GM19239 (cell line): ENCODE measurements at places on chromosomes 11 and 22.

- DNase-seq: no peak
Observed at GRCh38 chr22:29117799-29118477, 45.1 kb downstream of the KREMEN1 start.

DNA sequence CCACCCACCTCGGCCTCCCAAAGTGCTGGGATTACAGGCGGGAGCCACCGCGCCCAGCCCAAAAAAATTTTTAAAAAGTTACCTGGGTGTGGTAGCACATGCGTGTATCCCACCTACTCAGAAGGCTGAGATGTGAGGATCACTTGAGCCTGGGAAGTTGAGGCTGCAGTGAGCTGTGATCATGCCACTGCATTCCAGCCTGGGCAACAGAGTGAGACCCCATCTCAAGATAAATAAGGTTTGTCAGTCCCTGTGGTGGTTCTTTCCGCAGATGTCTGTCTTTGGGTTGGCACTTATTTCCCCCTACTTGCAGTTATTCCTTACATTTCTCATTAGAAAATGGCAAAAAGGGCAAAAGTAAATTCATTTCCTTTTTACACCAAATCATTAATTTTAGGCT, 8.0 kb downstream of the MARK2 start:
- DNase-seq: no peak

DNA sequence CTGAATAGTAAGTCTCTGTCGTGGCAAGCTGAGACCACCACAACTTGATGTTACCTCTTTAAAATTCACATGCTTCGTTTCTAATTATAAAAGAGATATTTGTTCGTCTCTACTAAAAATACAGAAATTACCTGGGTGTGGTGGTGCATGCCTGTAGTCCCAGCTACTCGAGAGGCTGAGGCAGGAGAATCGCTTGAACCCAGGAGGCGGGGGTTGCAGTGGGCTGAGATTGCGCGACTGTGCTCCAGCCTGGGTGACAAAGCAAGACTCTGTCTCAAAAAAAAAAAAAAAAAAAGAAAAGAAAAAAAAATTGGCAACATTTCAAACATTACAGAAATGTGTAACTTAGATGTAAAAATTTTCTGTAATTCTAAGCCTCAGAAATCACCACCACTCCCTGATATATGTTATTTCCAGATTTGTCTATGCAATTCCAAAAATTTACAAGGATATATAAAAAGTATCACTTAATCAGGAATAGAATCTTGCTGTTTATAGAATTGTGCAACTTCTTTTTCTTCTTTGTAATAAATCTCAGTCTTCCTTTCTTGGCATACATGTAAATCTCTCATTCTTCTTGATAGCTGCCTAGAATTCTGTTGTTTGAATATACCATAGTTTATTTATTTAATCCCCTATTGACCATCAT, 37.3 kb downstream of the C11orf96 start:
- no peak for DNase-seq

DNA sequence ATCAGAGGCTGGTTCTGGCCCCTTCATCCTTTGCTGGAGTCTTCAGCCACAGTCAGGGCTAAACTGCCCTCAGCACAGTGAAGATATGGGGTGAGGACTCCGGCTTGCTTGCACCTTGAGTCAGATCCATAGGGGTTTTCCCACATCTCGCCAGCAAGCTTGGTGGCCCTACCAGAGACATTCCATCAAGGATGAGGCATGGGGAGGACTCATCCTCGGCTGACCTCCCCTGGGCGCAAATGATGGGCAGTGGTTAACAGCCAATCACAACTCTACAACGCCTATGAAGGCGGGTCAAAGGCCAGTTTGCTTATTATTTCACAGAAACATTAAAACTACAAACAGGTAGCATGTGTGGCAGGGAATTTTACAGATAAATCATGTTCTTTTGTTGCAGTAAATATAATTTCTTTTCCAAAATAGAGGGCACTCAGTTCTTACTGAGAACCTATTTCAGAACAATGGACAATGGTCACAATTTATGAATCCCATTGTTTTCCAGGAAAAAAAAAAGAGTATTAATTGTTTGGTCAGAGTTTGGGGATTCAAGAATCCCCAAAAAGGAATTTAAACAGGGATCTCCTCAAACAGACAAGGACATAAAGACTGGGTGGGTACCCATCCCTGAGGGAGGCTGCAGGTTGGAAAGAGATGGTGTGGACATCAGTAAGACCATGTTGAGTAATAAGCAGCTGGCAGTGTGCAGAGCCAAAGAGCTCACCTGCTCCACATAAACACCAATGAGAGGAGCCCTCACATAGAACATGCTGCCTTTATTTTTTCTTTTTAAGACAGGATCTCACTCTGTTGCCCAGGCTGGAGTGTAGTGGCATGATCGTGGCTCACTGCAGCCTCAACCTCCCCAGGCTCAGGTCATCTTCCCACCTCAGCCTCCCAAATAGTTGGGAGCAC, 14.8 kb downstream of the PLAAT3 start:
- DNase-seq: no peak

DNA sequence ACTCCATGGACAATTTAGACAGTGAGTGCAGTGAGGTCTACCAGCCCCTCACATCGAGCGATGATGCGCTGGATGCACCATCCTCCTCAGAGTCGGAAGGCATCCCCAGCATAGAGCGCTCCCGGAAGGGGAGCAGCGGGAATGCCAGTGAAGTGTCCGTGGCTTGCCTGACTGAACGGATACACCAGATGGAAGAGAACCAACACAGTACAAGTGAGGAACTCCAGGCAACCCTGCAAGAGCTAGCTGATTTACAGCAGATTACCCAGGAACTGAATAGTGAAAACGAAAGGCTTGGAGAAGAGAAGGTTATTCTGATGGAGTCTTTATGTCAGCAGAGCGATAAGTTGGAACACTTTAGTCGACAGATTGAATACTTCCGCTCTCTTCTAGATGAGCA, 51.4 kb downstream of the SPECC1L start:
- no peak for DNase-seq

DNA sequence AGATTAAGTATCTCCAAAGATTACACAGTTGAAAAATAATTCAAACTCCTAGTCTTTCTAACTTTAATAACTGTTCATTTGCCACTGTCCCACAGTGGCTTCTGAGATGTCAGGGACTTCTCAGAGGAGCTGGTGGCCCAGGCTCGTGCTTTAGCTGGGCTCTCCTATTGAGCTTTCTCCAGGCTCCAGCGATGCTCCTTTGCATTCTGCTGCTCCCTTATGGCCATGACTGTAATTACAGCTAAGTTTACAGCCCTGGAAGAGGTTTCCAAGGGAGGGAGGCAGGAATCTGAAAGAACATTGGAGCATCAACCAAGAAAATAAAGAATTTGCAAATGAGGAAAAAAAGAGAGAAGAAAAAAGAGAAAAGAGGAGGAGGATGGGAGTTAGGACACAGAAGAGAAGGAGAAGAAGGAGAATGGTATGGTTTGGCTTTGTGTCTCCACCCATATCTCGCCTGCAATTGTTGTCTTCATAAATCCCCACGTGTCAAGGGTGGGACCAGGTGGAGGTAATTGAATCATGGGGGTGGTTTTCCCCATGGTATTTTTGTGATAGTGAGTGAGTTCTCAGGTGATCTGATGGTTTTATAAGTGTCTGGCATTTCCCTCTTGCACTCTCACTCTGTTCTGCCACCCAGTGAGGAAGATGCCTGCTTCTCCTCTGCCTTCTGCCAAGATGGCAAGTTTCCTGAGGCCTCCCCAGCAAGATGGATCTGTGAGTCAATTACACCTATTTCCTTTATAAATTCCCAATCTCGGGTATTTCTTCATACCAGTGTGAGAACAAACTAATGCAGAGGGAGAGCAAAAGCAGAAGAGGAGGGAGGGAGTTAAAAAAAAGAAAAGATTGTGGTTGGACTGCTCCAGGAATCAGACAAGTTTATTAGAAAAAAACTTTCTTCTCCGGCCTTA, 857.0 kb downstream of the KCNA4 start:
- DNase-seq: peak; percentile 1

- DNase-seq: no peak
Observed at GRCh38 chr11:101912823-101913284, 2.0 kb upstream of the CEP126 start.

- no peak for DNase-seq
Observed at GRCh38 chr11:92253421-92253820, 28.8 kb downstream of the FAT3 start.

DNA sequence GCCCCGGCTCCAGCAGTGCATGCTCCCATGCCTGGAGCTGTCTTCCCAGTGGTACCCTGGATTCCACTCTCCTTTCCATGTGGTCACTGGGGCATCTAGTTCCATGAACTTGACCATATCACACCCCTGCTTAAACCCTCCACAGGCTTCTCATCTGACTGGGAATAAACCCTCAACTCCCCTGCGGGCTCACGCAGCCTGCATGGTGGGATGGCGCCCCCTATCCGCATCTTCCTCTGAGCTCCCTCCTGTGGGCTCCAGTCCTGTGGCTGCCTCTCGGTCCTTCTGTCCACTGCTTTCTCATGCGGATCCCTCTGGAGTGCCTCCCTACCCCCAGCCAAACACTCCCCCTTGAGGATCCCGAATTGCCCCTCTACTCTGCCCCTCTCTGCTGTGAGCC, 41.4 kb upstream of the TTLL12 start:
- DNase-seq: no peak

DNA sequence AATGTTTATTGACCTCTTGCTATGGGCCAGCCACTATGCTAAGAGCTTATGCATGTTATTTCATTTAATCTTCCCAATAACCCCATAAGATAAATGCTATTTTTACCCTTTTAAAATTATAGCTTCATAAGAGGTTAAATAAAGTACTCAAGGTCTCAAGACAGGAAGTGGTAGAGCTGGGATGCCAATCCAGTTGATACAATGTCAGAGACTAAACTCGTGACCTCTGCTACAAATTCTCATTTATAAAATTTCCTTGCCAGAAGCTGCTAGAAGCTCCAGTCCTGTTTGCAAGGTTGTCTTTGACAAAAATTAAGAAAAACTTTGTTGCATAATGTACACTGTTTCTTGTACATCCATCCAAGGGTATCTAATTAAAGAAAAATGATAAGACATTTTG, 265.9 kb upstream of the MPPED2 start:
- DNase-seq: no peak

- DNase-seq: no peak
Observed at GRCh38 chr22:48944751-48945620, 882.7 kb downstream of the BRD1 start.

GRCh38 chr11:25824688-25825087, 507.2 kb upstream of the ANO3 start:
- DNase-seq: no peak

DNA sequence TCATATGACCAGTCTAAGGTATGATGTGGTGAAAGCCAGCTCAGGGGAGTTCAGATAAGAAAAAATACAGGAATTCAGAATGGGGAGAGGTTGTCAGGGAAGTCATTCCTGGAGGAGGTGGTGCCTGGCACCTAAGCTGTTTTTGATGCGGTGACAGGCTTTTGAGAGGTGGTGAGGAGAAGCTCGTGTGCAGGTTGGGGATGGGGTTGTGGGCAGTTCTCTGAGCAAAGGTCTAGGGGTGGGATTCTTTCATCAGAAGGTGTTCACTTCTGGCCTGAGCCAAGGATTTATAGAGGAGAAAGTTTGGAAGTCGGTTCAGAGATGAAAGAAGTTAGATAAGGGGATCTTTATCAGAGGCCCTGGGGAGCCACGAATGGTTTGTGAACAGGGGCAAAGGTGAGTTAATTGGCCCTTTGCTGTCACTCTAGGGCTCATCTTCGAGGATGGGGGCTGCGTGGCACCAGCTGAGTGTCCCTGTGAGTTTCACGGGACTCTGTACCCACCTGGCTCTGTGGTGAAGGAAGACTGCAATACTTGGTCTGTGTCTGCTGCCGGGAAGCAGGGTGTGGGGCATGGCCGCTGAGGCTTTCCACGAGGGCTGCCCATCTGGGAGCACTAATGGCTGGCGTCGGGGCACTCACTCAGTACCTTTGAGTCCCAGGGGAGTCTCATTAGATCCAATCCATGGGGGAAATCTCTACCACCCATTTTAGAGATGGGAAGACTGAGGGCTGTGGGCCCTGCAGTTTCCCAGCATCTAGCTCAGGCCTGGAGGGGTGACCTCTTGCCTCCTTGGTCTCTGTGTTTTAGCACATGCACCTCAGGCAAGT, 13.4 kb downstream of the OTOG start:
- no peak for DNase-seq

GRCh38 chr11:119608781-119609180, 120.2 kb downstream of the NECTIN1 start:
- no peak for DNase-seq

GRCh38 chr11:18270102-18270501, 4.0 kb downstream of the SAA1 start:
- DNase-seq: no peak

DNA sequence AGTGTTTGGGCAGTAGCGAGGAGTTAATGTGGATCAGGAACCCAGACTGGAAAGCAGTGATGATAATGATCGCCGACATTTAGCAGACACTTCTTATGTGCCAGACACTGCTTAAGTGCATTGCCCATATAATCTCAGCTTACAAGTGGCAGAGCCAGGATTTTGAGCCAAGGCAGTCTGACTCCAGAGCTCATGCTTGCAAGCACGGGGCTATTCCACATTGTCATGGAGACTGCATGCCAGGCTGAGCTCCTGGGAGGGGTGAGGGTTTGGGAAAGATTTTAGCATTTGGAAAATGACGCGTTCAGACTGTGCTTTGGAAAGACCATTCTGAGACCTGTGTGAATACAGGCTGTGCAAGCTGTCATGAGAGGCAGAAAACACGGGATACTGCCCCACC, 302.7 kb downstream of the DDX10 start:
- no peak for DNase-seq

DNA sequence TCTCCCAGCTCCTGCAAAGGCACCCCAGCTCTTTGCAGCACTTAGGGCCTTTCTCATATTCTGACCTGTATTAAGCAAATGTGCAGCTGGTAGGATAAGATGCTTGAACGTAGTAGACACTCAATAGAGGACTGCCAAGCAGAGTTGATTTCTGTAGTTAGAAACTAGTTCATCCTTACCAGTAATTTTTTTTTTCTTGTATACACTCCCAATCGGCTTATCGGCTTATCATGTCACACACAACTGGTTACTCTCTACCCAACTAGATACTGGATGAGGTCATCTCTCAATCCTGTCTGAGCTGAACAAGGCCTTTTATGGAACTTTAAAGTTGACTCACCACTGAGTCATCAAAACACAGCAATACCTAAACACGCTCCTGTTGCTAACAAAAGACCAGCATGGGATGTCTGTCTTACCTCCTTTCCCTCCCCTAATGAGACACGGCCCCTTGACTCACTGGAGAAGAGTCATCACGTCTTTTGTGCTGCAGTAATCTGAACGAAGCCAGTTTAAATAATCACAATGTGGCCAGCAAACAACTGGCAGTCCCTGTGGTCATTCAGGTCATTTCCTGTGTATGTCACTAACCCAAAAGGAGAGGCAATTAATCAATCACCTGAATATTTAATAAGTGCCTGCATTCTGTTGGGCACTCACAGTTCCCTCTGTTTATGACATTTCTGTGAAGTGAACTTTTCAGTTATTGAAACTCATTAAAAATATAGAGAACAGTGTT, 7.5 kb upstream of the WEE1 start:
- DNase-seq: peak; percentile 22

DNA sequence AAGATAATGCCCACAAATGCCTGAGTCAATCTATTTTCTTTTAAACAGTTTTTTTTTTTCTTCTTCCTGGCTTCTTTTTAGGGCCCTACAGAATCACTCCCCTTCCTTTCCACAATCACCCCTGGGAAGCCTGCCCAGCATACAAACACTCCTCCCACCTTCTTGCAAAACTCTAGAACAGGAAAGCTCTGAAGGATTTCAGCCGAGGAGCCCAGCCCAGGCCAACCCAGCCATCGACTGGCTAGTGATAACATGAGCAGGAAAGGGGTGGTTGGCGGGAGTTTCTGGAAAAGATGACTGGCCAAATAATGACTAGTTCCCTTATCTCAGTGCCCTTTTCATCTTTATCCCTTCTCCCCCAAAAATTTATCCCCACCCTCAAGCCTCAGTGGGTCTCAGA, 68.2 kb downstream of the USP35 start:
- no peak for DNase-seq

- DNase-seq: no peak
Observed at GRCh38 chr11:111815489-111815888, 49.3 kb upstream of the PPP2R1B start.
